ENCODE measurements at places on chromosomes 11 and 22.

DNA sequence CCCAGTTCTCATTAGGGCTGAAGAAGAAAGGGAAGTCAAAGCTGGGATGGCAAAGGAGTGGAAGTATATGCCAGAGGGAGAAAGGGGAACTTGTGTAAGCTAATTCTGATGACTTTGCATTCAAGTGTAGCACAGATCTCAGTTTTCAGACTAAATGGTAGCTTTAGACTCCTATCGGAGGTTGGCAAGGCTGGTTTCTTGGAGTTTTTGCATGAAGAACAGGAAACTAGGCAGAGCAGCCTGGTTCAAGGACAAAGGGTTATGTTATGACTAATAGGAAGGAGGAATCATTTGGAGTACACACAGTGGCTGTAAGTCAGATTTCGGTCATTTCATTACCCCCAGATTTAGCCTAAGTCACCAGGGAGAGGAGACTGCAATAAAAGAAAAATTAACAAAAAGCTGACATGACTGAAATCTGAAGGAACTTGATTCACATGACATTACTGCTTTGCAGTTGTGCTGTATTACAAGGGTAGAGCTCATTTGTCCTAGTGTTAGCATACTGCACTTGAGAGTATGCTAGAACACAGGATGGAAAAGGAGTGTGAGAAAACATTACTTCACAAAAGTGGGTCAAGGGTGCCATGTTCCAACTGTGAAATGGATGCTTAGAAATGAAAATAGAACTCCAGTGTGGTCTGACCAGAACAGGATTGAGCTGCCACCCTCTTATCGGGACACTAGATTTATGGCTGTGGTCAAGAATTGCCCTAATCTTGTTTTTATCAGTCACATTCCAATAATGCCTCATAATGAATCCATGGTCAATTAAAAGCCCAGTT, 23.6 kb downstream of the ADM start:
- peak; percentile 47 for DNase-seq

DNA sequence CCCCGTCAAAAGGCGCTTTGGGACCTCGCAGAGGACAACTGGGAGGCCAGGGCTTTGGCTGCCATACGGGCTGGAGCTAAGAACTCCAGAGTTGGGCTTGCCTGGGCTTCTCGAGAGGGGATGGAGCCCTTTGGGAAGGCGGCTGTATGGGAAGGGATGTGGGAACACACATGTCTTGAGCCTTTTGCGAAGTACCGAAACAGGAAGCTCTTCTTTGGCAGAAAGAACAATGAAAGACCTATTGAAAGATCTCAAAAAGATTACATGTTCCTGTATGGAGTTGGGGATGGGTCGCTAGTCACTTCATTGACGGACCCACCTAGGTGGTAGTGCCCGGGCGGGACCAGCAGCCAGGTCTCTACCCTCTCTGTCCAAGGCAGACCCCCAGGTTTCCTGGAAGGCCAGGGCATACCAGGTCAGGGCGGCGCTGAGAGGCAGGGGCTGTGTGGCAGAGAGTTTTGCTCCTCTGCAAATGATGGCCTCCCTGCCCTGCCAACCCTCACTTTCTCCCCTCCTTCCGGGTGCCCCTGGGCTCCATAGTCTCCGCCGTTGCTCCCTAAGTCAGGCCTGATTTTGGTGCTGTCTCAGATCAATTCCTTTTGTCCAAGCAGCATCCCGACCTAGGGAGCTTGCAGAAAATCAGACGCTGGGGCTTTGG, 1.0 kb downstream of the ST14 start:
- DNase-seq, result peak; percentile 58

- DNase-seq, result peak; percentile 60
Measured at GRCh38 chr11:94537031-94537600, 6.6 kb upstream of the FUT4 start.

DNA sequence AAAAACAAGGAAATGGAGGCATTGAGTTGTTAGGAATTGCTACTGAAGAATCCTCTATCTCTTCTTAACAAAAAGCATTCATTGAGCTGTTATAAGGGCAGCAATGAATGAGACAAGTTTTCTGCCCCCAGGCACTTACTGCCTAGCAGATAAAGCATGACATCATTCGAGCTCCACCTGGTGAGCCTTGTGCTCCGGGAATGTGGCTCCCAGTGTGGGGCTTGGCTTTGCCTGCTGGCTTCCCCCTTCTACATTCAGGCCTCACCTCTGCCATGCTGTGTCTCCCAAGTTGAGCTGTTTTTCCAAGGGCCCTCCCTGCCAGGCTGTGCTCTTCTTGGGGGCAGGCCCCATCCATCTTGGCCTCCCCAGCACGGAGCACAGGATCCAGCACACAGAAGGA, 56.9 kb upstream of the EIF3D start:
- DNase-seq, result no peak

- DNase-seq, result no peak
Measured at GRCh38 chr11:85105868-85106267, 521.3 kb downstream of the DLG2 start.

DNA sequence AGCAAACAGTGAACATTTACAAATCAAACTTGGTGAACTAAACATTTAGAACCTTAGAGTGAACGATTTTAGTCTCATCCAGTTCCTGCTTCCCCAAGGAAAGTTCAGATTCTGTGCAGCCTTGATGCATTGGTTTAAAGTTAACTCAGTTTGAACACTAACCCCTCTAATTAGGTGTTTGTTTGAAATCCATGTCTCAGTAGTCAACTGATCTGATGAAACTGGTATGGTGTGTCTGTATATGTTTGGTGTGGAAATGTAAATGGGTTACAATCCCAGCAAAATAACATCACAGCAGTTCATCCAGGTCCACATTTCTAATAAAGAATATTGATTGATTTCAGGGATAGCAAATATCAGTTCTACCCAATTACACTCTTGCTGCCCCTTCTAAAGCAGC, 532.0 kb downstream of the NTM start:
- DNase-seq, result no peak

- DNase-seq, result no peak
Measured at GRCh38 chr22:23569291-23569690, 10.8 kb downstream of the IGLL1 start.

- DNase-seq, result no peak
Measured at GRCh38 chr11:117421041-117421440, 93.4 kb downstream of the CEP164 start.

GRCh38 chr11:47376525-47377371, 1.6 kb downstream of the SPI1 start:
- no peak for DNase-seq

DNA sequence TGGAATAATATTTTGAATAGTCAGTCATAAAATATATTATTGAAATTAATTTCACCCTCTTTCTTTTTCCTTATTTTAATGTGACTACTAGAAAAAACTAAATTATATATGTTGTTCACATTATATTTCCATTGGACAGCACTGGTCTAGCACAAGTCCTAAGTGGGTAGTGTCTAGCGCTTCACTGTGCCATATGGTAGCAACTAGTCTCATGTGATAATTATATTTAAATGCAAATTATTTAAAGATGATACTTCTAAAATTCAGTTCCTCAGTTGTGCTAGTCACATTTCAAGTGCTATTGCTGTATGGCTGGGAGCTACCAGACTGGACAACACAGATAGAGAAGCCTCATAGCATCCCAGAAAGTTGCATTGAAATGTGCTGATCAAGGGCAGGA, 19.1 kb upstream of the LDLRAD3 start:
- no peak for DNase-seq

- no peak for DNase-seq
Measured at GRCh38 chr22:44537467-44537866, 39.4 kb upstream of the RTL6 start.

DNA sequence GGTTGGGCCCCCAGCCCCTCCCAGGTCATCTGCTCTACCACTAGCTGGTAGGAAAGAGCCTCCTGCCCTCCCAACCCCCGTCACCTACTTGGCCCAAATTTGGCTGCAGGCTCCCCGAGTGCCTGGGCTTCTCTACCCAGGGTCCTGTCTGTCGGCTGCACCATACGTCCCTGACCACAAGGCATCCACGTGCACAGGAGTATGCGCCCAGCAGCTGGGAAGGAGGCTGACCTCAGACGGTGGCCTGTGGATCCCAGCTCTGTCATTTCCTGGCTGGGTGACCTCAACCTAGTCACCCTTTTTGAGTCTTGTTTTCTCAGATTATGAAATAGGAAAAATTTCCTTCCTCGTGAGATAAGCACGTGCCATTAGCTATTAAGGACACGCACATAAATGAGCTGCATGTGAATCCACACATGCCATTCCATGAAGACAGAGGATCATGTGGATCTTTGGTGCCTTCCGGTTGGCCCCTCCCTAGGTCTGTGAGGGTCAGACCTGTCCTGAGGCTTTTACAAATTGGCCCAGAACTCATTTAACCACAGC, 13.7 kb downstream of the CYB561A3 start:
- no peak for DNase-seq

DNA sequence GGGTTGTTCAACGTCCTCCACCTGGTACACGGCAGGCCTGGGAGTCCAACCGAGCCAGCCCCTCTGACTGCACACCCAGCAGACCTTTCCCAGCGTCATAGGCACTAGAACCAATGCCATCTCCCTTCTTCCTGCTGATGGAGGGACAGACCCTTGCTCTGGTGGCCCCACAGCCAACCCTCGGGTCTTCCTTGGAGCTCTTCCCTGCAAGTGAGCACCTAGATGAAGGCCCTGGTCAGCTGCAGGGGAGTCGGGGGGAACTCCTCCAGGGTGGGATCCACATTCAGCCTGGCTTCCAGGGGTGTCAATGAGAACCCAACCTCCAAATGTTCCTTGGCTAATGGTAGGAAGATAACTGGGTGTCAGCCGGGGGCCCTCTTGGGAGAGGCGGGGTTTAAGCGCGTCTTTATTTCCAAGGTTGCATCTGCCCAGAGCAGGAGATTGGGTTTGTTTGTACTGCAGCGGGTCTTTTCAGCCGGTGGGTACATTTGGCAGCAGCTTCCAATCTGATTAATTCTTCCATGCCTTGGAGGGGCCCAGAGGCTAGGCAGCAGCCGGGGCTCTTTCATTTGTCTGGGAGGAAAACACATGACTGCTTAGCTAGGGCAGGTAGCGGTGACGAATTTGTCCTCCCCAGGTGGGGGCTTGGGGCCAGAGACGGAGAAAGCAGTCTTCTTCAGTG, 56.0 kb upstream of the SHISAL1 start:
- DNase-seq, result no peak

DNA sequence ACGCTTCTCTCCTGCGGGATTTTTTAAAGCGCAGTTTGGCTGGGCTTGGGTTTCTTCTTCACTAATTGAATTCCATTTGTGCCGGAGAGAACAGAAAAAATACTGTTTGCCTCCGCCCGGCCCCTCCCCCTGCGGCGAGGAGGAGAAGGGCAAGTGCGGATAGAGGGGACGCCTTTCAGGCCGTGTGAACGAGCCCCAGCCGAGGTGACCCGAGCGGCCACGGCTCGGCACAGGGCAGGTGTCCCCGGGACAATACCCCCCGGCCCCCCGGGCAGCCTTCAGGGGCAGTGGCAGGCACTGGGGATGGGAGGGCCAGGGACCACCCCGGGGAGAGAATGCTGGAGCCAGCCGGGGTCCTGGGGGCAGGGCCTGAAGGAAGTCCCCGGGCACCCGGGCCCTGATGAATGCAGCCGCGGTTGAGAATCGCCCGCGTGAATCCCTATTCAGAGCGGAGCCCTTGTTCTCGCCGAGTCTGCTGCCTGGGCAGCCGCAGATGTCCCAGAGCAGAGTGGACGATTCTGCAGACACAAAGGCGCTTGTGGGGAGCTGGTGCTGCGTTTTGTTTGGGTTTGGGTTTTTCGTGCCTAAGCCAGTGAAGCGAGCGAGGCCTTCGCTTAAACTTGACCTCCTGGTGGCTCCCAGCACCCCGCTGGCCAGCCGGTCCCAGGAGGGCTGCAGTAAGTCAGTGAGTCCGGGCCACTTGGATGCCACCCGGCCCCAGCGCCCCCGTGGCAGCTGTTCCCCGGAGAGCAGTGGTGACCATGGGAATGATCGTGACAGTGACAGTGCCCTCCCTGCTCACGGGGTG, 96.0 kb downstream of the WNT7B start:
- no peak for DNase-seq

GRCh38 chr11:130037881-130038585, 31.7 kb upstream of the APLP2 start:
- DNase-seq, result no peak

- peak; percentile 77 for DNase-seq
Measured at GRCh38 chr11:117097389-117098268, 599 bp downstream of the SIK3 start.

GRCh38 chr11:11860103-11860979, 18.6 kb downstream of the USP47 start:
- DNase-seq, result no peak

- DNase-seq, result no peak
Measured at GRCh38 chr11:102142333-102142732, 32.1 kb downstream of the YAP1 start.

GRCh38 chr11:95469258-95469657, 238.3 kb upstream of the SESN3 start:
- DNase-seq, result no peak

DNA sequence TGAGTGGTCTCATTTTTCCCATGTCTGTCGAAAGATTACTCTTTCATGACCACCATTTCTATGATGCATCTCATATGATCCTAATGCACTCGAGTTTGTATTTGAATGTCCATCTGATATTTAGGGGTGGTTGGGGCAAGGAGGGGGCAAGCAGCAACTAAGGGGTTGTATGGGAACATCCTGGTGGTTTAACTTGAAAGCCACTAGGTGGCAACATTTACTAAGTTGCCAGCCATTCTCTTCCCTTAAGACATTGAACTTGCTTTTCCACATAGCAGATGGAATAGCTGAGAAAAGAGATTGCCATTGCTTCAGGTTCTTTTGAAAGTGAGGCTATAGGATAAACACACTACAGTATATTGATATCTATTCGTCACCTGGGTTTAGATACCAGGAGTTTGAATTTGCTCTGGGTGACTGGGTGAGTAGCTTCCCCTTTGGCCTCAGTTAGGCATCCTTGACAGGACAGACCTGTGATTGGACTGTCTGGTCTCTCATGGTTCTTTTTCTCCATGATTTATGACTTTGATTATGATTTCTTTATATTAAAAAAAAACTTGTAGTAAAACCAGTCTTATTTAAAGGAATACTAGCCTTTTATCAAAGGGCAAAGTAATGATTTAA, 32.4 kb downstream of the NF2 start:
- DNase-seq, result peak; percentile 48

GRCh38 chr22:16699326-16699725, 106.7 kb upstream of the CCT8L2 start:
- DNase-seq, result no peak

- no peak for DNase-seq
Measured at GRCh38 chr22:46792061-46792796, 29.8 kb downstream of the TBC1D22A start.

GRCh38 chr11:64916775-64917662, at the start of gene ATG2A:
Gene ATG2A, minus strand, starts transcription at chr11:64917209. Its CDS starts 74 bp downstream, at chr11:64917135.
- peak; percentile 100 for DNase-seq

GRCh38 chr11:18632841-18633240, 1.3 kb downstream of the SPTY2D1 start:
- DNase-seq, result no peak

- DNase-seq, result no peak
Measured at GRCh38 chr11:13110929-13111812, 102.1 kb downstream of the RASSF10 start.

DNA sequence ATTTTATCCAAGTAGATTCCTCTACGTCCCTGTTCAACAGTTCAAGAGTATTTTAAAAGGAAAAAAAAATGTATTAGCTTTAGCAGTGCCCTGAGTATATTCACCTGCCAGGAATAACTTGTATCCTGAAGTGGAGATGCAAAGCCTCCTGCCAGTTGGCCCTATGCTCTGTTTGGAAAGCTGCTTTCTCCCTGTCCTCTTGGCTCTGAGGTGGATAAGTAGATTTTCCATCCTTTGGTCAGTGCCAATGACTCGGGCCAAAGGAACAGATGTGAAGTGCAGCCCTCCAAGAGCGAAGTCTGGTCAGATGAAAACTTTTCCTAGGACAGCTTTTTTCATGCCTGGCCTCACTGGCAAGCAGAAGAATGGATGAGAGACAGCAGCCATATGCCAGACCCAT, 839.9 kb upstream of the TENM4 start:
- DNase-seq, result no peak
